ENCODE measurements at places on chromosomes 4 and X. TPM values are rescaled to one million over a fixed set of nuclear protein-coding genes. Genes with fewer than 3 reads are reported as not detected.
A peak's percentile ranks its signal among the peaks of the same experiment; 100 is the strongest.

DNA sequence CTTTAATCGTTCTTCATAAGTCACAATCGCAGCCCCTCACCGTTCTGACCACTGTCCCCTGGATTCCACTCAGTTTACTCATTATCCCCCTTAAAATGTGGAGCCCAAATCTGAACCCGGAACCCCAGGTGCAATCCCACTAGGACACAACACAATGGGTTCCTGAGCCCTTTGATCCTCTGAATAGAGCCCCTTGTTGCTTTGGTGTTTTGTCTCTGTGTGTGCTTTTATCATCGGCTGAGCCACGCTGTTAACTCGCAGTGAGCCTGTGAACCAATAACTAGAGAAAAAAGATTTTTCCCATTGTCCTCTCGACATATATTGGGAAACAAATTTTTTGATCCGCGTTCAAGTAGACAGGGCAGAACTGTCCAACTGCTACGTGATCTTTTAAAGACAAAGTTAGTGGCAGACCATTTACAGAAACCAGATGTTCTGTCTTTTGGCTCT is 617 bp upstream of the PDHA1 start:
- H3K36me3 ChIP-seq, result no peaks in the 10 kb centered on the region
- no peak overlapping the region for H3K4me3 ChIP-seq
- no peaks in the 10 kb centered on the region for H3K27me3 ChIP-seq
- peaks cover 11% of the 10 kb centered on the region for H3K4me1 ChIP-seq
- no peak for DNase-seq

GRCh38 chr4:146245850-146246249 is 31.5 kb downstream of the REELD1 start:
- H3K27me3 ChIP-seq, result no peaks in the 10 kb centered on the region
- no peak overlapping the region for H3K27ac ChIP-seq
- peaks cover 27% of the 10 kb centered on the region for H3K4me1 ChIP-seq
- H3K36me3 ChIP-seq, result no peaks in the 10 kb centered on the region

- no peak overlapping the region for H3K27ac ChIP-seq
- H3K36me3 ChIP-seq, result no peaks in the 10 kb centered on the region
- DNase-seq, result no peak
- H3K4me1 ChIP-seq, result no peaks in the 10 kb centered on the region
- H3K27me3 ChIP-seq, result no peaks in the 10 kb centered on the region
These were observed 84.4 kb downstream of the CFAP299 start for GRCh38 chr4:80419946-80420345.

GRCh38 chr4:109614466-109614865 is 54.4 kb downstream of the MCUB start:
- no peak overlapping the region for H3K4me3 ChIP-seq
- peaks cover 4% of the 10 kb centered on the region for H3K4me1 ChIP-seq
- H3K27ac ChIP-seq, result no peak overlapping the region
- no peak for DNase-seq
- H3K36me3 ChIP-seq, result no peaks in the 10 kb centered on the region

DNA sequence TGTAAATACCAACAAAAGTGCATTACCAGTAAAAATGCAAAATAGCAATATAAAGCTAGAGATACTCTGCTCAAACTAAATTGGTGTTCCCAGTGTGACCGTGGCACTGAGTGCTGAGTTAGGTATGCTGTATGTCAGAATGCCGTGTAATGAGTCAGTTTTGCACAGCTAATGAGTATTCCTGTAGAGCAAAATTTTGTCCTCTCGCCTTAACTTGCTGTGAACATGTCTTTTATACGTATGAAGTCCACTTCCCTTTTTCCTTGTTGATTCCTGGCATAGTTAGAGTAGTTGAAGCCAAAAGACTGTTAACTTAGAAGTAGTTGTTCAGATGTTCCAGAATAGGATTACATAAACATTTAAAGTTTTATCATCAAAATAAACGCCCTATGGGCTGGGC is 11.5 kb downstream of the DCLK2 start:
- no peaks in the 10 kb centered on the region for H3K4me1 ChIP-seq
- no peaks in the 10 kb centered on the region for H3K27me3 ChIP-seq
- H3K4me3 ChIP-seq, result no peak overlapping the region
- H3K27ac ChIP-seq, result no peak overlapping the region

DNA sequence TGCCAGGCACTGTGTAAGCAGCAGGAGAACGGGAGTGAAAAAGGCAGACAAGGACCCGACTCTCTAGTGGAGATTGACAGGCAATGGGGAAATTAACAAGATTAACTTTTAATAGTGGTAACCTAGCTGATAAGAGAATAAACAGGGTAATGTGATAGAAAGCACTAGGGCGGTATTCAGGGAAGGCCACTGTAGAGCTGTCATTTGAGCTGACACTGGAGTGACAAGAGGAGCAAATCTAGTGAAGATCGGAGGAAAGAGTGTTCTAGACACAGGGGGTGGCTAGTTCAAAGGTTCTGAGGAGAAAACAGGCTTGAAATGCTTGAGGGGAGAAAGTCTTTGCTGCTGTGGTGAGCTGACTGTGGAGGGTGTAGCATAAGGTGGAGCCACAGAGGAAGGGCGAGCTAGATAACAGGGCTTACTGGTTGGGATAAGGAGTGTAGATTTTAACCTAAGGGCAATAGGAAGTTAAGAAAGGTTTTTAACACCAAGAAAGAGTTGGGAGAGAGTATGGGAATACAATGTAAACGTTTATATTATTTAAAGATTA is 122.8 kb downstream of the SLC10A7 start:
- no peaks in the 10 kb centered on the region for H3K27me3 ChIP-seq
- H3K4me1 ChIP-seq, result no peaks in the 10 kb centered on the region
- H3K27ac ChIP-seq, result no peak overlapping the region

- no peaks in the 10 kb centered on the region for H3K36me3 ChIP-seq
- no peaks in the 10 kb centered on the region for H3K4me1 ChIP-seq
- no peak overlapping the region for H3K4me3 ChIP-seq
- H3K27ac ChIP-seq, result no peak overlapping the region
- no peak for DNase-seq
These were observed 30.6 kb upstream of the KCNIP4 start for GRCh38 chr4:21979196-21979595.

DNA sequence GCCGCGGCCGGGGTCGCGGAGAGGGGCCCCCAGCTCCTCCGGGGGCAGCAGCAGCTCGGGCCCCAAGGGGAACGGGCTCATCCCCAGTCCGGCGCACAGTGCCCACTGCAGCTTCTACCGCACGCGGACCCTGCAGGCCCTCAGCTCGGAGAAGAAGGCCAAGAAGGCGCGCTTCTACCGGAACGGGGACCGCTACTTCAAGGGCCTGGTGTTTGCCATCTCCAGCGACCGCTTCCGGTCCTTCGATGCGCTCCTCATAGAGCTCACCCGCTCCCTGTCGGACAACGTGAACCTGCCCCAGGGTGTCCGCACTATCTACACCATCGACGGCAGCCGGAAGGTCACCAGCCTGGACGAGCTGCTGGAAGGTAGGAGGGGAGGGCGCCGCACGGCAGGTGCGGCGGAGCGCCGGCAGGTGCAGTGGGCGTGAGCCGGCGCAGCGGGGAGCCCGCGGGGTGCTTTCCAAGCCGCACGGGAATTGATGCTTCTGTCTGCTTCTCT is 886 bp downstream of the DCLK2 start:
- peak overlapping the region; percentile 59 for H3K4me3 ChIP-seq
- peaks cover 9% of the 10 kb centered on the region for H3K4me1 ChIP-seq
- H3K36me3 ChIP-seq, result no peaks in the 10 kb centered on the region

- no peak overlapping the region for H3K27ac ChIP-seq
- H3K4me1 ChIP-seq, result peaks cover 6% of the 10 kb centered on the region
- no peak for DNase-seq
- no peak overlapping the region for H3K4me3 ChIP-seq
- H3K27me3 ChIP-seq, result no peaks in the 10 kb centered on the region
- no peaks in the 10 kb centered on the region for H3K36me3 ChIP-seq
These were observed 34.4 kb downstream of the VEGFC start for GRCh38 chr4:176758323-176758722.

- no peak overlapping the region for H3K27ac ChIP-seq
- H3K4me3 ChIP-seq, result no peak overlapping the region
- H3K27me3 ChIP-seq, result no peaks in the 10 kb centered on the region
- no peaks in the 10 kb centered on the region for H3K4me1 ChIP-seq
- no peak for DNase-seq
These were observed 155.9 kb downstream of the STIM2 start for GRCh38 chr4:27016551-27016950.

GRCh38 chrX:71510161-71510560 is 22.7 kb upstream of the OGT start:
- H3K27me3 ChIP-seq, result no peaks in the 10 kb centered on the region
- no peaks in the 10 kb centered on the region for H3K36me3 ChIP-seq
- no peaks in the 10 kb centered on the region for H3K4me1 ChIP-seq
- H3K27ac ChIP-seq, result no peak overlapping the region
- no peak for DNase-seq

DNA sequence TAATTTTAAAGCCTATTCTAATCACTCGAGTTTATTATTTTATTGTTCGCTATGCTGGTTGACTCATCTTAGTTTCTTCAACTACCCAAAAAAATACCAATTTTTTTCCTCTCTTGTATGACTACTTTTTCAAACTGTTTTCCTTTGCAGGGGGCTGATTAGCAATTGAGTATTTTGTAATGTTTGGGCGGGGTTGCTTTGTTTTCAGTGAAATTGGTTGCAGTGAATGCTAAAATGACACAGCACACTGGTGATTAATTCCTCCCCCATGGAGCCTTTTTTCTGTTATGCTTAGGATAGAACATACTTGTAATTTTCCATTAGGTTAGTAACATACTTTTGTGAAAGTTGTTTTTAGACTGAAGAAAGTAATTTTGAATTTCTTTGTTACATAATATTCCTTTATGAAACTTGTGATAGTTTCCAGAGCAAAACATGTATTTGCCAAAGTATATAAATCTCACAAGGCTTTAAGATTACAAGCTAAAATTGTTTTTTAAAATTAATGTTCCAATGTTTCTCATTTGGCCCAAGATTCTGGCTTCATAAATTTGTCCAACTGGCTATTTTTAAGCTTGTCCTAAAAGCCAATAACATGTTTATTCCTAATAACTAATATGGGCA is 120.4 kb downstream of the CHIC1 start:
- H3K27me3 ChIP-seq, result no peaks in the 10 kb centered on the region
- no peak overlapping the region for H3K4me3 ChIP-seq
- no peak overlapping the region for H3K27ac ChIP-seq
- no peaks in the 10 kb centered on the region for H3K36me3 ChIP-seq

DNA sequence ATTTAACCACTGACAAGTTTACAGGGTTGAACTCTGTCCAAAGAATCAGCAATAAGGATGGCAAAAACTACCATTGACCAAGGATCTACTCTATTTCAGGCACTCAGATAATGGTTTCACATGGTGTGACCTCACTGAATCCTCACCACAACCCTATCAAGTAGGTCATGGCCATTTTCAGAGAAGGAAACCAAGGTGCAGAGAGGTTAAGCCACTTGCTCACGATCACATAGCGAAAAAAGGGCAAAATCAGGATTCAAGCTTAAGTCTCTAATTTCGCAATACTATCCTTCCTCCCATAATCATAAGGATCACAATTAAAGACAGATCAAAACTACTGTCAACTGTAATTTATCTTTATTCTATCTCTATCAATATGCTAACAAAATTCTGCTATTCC is 191.0 kb upstream of the AFF2 start:
- DNase-seq, result no peak
- no peak overlapping the region for H3K27ac ChIP-seq
- H3K36me3 ChIP-seq, result no peaks in the 10 kb centered on the region

DNA sequence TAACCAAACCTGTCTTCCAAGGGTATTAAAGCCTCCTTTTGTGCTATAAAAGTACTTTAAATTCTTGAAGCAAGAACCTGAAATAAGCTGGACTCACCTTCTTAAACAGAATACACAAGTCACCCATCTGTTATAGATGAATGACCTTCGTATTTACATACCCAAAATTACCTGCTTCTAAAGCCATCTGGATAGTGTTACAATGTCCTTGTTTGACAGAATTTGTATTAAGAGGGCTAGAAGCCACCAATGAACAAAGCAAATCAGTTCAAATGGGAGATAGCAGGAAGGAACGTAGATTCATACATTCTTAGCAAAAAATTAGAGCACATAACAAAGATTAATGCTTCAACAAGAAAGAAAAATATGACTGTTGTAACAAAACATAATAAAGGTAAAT is 33.7 kb upstream of the CCSER1 start:
- H3K27ac ChIP-seq, result no peak overlapping the region
- no peaks in the 10 kb centered on the region for H3K36me3 ChIP-seq
- no peaks in the 10 kb centered on the region for H3K27me3 ChIP-seq
- no peak overlapping the region for H3K4me3 ChIP-seq
- no peak for DNase-seq
- no peaks in the 10 kb centered on the region for H3K4me1 ChIP-seq

GRCh38 chr4:60744767-60745166 is 455.4 kb upstream of the ADGRL3 start:
- no peak overlapping the region for H3K4me3 ChIP-seq
- H3K4me1 ChIP-seq, result no peaks in the 10 kb centered on the region
- H3K36me3 ChIP-seq, result no peaks in the 10 kb centered on the region
- no peak overlapping the region for H3K27ac ChIP-seq

DNA sequence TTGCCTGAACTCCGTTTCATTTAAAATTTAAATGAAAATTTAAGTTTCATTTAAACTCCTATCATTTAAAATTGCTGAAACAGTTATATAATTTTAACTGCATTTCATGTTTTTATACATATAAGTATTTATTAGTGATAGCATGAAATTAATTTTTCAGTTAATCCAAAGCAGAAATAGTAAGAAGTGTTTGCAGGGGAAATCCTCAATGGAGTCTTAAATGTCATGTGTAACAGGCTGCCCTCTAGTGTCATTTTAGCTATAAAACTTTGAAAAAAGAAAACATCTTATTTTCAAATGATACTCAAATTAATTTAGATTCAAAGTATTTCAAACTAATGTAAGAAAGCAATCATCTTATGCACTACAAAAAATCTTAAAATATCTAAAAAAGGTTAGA is 27.2 kb downstream of the TAPT1 start:
- no peak overlapping the region for H3K27ac ChIP-seq
- DNase-seq, result peak; percentile 51
- H3K36me3 ChIP-seq, result no peaks in the 10 kb centered on the region
- H3K4me3 ChIP-seq, result no peak overlapping the region

DNA sequence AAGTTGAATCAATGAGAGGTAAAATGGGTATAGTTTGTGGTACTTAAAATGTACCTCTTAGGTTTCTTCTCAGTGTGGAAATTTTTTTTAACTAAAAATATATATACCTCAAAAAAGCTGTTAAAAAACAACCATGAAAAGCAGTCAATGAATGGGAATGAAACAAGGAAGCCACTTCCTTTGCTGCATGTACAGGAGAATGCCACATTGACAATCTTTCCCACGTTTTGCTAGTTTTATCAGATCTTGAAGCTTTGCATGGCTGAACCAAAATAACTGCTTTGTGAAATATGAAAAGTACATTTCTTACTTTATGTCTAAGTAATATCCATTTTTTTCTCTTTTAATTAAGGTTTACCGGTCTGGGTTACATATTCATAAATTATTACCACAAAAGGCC is 71.8 kb downstream of the PRKG2 start:
- H3K27ac ChIP-seq, result no peak overlapping the region
- H3K27me3 ChIP-seq, result no peaks in the 10 kb centered on the region
- H3K4me3 ChIP-seq, result no peak overlapping the region
- H3K36me3 ChIP-seq, result no peaks in the 10 kb centered on the region

- no peaks in the 10 kb centered on the region for H3K4me1 ChIP-seq
- DNase-seq, result no peak
- no peaks in the 10 kb centered on the region for H3K27me3 ChIP-seq
- H3K4me3 ChIP-seq, result no peak overlapping the region
- no peaks in the 10 kb centered on the region for H3K36me3 ChIP-seq
These were observed 825.7 kb downstream of the TECRL start for GRCh38 chr4:63583561-63583960.

Gene CYBB
- total RNA-seq, result not detected

Gene PRDM8
- total RNA-seq, result 0.82 TPM

Gene TCEAL8
- total RNA-seq, result 51.8 TPM

Gene SULT1E1
- total RNA-seq, result 34.5 TPM

All from endothelial cell of umbilical vein (primary cell).